ENCODE measurements at places on chromosomes 4 and X. TPM values are rescaled to one million over a fixed set of nuclear protein-coding genes. Genes with fewer than 3 reads are reported as not detected.

Gene GRSF1
- polyA plus RNA-seq, result 181 TPM

Gene ADH7
- polyA plus RNA-seq, result not detected

Gene SPINK2
- polyA plus RNA-seq, result not detected

Gene KDM6A
- 23.5 TPM for polyA plus RNA-seq

DNA sequence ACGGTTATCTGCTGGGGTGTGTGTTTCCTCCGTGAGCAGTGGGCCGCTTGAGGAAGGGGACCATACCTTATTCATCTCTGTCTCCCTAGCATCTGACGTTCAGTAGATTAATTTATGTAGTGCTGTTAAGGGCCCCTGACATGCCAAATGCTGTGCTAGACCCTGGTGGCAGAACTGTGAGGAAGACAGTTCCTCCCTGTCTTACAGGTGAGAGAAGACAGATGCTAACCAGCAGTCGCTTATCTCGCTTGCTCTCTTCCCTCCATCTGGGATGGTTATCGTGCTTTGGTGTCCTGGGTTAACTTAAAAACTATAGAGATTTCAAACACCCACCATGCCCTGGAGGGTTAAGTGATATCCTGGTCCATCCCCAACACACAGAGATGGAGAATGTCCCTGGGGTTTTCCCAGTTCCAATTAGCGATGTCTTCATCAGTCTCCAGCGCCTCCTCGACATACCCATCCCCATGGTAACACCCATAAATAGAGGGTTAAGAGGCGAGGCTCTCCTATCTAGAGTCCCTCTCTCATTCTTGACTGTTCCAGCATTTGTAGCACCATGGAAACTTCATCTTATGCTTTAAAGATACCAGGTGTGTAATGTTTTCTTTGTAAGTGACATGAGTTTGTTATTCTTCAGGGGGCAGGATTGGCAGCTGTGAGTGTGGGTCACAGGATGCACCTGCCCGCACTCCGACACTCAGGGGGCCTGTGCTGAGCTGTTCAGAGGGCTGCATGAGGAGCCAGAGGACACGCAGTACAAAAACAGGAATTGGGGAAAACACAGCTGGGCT lies 135.2 kb downstream of the STK32B start:
- DNase-seq, result no peak

DNA sequence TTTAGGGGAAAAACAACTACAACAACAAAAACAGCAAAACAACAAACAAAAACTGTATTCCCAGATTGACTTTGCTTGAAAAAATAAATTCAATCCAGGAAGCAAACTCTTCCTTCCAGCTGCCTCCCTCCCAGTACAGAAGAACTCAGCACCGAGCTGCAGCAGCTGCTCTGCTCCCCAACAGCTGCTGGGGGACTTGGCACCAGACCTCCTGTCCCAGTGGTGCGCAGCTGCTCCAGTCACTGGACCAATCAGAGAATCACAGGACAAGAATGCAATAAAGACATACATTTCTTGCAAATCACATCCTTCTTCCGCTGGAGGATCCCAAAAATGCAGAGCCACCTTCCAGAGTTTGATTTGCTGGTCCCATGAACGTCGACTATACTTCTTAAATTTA lies 11.8 kb upstream of the FAM53A start:
- peak; percentile 72 for DNase-seq

DNA sequence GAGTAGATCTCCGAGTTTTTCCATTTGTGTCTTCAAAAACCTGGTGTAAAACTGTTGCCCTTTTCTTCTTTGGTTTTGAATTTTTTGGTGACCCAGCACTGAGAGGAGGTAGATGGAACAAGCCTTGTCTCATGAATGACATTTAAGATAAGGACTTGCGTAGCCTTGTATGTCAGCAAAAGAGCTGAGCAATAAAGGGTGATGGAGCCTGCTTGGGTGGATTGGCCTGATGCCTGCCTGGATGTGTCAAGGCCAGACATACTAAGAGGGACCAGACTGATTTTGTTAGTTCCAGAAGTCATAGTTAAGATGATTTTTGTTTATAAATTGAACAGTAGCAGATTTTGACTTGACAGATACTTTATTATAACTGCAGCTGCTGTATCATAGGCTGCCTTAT lies 134.9 kb downstream of the POLA1 start:
- DNase-seq, result no peak

- DNase-seq, result no peak
Measured at GRCh38 chr4:164383058-164383357, 370.9 kb upstream of the SMIM31 start.

GRCh38 chrX:142266417-142266816 lies 61.3 kb upstream of the MAGEC2 start:
- no peak for DNase-seq

GRCh38 chr4:163284304-163284703 lies 48.1 kb downstream of the NPY1R start:
- DNase-seq, result no peak
